ENCODE measurements at places on chromosomes 5 and 9.

GRCh38 chr5:15009420-15009819 is 137.8 kb upstream of the ANKH start:
- DNase-seq, result no peak

- DNase-seq, result no peak
Observed at GRCh38 chr9:9790216-9790872, 822.5 kb downstream of the PTPRD start.

DNA sequence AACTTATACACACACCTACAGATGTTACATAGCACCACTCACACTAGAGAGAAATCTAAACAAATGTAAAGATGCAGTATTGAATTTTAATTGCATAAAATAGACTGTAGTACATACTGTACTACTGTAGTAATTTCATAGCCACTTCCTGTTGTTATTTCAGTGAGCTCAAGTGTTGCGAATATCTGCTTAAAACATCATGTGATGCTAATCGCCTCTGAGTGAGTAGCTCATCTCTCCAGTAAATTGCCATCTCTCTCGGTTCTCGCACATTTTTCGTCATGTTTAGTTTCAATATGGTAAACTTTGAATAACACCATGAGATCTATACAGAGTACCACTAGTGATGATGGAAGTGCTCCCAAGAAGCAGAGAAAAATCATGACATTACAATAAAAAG is 22.0 kb upstream of the ARHGEF28 start:
- no peak for DNase-seq

DNA sequence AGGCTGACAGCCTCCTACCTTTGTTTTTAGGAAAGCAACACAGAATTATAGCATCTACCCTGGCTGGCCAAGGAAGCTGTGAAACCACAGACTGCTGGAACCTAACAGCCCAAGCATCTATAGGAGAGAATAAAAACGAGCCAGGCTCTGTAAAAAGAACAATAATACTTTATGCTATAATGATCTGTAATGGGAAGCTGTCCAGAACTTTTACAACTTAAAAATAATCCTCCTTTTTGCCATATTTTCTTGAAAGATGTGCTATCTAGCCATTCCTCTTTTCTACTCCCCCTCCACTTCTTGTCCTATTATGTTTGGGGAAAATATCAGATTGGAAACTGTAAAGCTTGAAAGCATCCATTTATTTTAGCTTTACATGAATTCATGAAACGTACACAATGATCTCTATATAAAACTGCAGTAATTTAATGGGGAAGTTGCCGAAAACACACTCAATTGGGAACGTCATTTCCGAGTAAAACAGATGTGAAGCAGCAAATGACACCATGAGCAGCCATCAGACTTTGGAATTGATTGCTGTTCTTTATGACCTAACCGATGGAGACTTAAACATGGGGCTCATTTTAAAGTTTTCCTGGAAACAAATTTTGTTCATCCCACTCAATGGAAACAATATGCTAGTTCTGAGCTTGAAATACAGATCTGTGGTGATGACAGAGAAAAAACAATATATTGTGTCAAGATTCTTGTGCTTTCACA is 450.3 kb upstream of the CLINT1 start:
- DNase-seq, result no peak

GRCh38 chr9:132498531-132499210 is 83.7 kb upstream of the BARHL1 start:
- DNase-seq, result no peak

GRCh38 chr5:139969318-139969717 is 73.8 kb downstream of the NRG2 start:
- DNase-seq, result no peak

DNA sequence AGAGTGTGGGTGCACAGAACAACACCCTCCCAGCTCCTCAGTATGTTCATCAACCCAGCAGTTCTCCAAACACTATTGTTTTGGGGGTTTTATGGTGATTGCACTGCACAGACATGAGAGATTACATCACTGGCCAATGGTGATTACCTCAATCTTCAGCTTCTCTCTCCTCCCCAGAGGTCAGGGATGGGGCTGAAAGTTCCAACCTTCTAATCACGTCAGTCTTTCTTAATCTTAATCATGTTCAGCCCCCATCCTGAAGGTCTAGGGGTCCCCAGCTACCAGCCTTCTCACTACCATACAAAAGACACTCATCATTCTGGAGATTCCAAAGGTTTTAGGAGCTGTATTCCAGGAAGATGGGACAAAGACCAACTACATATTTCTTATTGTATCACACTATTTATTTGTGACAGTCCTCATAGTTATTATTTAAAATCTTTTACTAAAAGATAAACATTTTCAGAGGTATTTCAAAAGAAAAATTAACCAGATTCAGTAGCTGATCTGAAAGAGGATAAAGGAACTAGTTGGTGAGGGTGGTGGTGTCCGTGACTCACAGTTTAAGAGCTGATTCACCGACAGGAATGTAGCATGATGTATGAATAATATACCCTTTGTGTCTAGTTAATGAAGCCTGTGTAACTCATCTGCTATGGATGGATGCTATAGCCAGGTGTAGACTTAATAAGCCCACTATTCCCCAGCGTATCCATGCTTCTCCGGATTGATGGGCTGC is 35.6 kb downstream of the RASEF start:
- no peak for DNase-seq

DNA sequence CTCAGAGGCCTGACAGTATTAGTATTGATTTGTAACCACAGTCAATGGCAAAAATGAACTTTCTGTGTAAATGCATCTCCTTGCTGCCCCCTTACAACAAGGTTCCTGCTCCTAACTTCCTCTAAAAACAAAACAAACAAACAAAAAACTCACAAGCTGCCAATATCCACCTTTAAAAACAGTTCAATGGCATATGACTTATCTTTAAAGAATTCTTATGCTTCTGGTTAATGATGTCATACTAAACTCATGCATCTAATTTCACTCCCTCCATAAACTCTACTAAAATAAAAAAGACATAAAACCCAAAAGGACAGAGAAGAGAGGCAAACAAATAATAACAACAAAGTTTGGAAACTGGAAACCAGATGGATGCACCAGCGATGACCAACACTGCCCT is 9.0 kb upstream of the OR1N1 start:
- no peak for DNase-seq

DNA sequence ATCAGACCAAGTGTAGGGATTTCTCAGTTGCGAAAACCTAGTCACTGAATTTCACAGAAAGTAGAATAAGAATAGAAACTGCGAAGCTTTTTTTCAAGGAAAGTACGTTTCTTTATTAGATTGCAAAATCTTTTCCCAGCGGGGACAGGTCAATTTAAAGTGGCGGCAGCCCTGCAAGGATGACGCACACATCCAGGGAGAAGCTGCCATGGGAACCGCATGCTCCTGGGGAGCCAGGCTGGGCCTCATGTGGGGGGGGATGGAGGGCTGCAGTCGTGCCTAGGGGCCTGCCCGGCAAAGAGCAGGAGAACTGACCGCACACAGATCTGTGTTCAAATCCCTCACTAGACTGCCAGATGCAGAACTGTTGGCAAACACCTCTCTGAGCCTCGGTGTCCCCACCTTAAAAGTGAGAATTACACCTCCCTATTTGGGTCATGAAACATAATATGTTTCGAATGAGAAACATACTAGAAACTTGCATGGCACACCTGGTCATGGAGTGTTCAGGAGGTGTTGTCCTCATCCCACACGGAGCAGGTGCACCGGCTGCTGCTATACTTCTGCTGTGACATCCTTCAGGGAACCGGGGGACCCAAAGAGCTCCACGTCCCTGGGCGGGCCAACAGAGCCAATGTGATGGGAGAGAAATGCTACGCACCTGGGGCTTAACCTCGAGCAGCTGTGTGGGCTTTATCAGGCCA is 127.8 kb upstream of the PHYKPL start:
- no peak for DNase-seq

DNA sequence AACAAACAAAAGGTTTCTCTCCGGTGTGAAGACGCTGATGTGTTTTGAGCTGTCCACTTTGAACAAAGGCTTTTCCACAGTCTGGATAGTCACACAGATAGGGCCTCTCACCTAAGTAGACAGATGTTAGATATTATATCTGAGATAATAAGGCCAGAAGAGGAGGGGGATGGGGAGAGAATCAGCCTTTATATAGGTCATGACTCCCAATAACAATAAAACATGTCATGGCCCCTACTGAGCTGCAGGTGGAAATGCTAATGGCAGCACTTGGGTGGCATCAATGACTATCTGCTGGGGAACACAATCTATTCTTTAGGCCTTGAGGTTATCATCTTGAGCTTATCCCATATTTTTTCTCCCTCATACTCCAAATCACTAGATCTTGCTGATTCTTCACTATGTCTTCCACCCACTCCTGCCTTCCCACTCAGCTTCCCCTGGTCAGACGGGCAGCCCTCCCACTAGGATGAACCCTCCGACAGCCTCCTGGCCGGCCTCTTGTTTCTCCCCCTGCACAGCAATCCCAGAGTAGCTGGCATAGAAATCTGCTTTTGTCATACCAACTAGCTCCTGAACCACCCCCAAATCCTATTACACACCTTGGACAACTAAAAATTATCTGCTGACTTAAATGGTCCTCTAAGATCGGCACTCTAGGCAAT is 11.5 kb upstream of the SLC35D2 start:
- no peak for DNase-seq

DNA sequence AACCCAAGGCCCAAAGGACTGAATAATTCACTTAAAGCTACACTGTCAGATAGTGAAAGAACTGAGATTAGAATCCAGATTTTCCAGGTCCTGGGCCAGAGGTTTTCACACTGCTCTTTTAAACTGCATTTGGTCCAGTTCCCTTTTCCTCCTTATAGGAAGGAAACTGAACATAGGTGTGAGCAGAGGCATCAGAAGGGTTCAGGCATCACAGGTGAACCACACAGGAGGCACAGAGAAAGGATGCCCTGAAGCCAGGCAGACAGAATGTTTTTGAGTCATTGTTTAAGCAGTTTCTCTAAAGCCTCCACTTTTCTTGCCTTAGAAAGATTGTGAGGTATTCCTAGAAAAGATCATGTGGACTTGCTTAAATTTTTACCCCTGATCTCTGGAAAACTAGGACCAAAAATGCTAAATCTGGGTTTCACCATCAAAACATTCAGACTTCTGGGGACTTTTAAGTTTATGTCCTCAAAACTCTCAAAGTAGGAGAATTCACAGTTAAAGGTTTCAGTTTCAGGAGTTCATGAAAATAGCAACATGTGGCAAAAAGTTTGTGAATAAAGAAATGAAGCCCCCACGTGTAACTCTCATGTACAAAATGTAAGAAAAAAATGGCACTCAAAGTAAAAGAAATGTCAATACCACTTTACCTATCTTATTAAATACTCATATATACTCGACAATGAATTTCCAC is 386.1 kb downstream of the NTRK2 start:
- no peak for DNase-seq

- DNase-seq, result no peak
Observed at GRCh38 chr9:79742110-79742721, 170.5 kb downstream of the TLE4 start.

DNA sequence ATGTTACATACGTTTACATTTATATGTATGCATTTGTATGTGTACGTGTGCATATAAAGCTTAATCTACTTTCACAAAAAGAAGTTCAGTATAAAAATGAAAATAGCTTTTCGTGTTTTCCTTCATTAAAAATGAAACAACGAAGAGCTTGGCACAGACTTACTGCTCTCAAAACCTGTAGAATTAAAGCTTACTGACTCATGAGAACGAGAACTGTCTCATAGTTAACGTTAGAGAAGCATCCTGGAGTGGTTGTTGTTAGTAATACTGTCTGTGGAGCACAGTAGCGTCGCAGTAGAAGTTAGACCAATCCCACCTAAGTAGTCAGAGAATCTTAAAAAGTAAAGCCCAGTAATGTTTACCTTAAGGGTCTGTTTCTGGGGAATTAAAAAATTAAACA is 1.3 kb downstream of the MAT2B start:
- no peak for DNase-seq

GRCh38 chr9:126420643-126421564 is 94.3 kb downstream of the MVB12B start:
- no peak for DNase-seq
